Stimulated activated CD4-positive, alpha-beta T cell treated with anti-CD3 and anti-CD28 coated beads, Interleukin-4, amount 100 ng/mL, for 24 hours (primary cell): ENCODE measurements at places on chromosomes 16 and 17.

DNA sequence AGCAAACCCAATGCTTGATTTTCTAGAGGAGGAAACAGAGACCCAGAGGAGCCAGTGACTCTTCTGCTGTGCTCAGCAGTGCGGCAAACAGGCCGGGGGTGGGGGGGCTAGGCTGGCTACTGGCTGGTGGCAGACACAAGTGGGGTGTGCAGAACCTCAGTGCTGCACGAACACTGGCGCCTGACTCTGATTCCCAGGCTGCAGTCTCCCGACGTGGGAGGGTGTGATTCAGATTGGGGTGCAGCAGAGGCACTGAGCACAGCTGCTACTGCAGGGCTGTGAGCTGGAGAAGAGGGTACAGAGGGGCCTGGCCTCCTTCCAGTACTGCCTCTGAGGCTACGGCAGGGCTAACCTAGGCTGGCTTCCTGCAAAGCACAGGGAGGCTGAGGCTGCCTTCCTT lies 8.1 kb downstream of the RPL19 start:
- DNase-seq: no peak

DNA sequence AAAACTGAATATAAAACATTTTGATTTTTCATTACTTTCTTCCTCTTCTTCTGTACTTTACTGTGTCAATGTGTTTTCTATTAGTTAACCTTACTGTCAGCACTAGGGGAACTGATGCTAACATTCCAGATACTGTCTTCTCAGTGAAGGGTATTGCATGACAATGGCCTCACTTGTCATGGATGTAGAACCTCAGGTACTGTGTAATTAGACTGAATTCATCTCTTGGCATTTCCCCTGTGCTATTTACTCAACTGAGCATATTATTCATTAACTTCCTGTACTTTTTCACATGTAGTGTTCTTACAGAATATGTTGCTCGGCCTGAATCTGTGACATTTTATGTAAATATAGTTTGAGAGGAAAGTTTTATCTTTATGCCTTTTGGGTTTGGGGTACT lies 237.0 kb downstream of the CA10 start:
- no peak for DNase-seq

DNA sequence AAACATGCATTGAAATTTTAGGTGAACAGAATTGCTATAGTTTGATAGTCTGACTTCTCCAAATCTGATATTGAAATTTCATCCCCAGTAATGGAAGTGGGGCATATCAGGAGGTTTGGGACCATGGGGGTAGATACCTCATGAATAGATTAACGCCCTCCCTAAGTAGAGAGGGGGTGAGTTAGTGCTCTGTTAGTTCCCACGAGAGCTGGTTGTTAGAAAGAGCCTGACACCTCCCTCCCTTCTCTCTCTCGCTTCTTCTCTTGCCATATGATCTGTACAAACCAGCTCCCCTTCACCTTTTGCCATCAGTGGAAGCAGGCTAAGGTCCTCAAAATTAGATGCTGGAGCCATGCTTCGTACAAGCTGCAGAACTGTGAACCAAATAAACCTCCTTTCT lies 78.8 kb downstream of the BRIP1 start:
- no peak for DNase-seq

- peak; percentile 15 for DNase-seq
Observed at GRCh38 chr16:27639561-27640276, 89.8 kb downstream of the KATNIP start.

DNA sequence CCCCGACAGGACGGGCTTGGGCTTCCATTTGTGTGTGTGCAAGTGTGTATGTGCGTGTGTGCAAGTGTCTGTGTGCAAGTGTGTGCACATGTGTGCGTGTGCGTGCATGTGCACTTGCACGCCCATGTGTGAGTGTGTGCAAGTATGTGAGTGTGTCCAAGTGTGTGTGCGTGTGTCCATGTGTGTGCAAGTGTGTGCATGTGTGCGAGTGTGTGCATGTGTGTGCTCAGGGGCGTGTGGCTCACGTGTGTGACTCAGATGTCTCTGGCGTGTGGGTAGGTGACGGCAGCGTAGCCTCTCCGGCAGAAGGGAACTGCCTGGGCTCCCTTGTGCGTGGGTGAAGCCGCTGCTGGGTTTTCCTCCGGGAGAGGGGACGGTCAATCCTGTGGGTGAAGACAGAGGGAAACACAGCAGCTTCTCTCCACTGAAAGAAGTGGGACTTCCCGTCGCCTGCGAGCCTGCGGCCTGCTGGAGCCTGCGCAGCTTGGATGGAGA lies 23.1 kb upstream of the ITGAX start:
- no peak for DNase-seq

DNA sequence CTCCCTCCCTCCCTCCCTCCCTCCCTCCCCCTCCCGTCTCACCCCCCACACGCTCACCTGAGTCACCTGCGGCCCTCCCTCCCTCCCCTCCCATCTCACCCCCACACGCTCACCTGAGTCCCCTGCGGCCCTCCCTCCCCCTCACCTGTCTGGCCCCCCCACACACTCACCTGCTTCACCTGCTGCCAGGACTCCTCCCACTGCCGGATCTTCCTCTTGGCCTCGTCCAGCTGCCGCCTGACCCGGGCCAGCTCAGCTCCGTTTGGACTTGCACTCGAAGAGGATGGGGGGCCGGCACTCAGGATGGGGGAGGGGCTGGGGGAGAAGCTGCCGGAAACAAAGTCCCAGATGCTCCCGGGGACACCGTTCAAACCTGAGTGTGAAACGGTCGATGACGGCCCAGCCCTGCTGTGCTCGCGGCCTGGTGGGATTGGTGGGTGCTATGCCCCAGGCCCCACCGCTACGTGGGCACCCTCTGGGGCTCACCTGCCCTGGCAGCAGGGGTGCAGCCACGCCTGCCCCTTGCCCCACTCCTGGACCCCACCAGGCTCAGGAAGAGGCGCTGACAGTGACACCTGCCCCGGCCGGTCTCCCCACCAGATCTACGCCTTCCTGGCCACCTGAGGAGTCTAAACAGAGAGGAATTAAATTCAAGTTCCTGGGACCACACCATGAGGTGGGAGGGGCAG lies 15.9 kb downstream of the GNPTG start:
- DNase-seq: no peak

DNA sequence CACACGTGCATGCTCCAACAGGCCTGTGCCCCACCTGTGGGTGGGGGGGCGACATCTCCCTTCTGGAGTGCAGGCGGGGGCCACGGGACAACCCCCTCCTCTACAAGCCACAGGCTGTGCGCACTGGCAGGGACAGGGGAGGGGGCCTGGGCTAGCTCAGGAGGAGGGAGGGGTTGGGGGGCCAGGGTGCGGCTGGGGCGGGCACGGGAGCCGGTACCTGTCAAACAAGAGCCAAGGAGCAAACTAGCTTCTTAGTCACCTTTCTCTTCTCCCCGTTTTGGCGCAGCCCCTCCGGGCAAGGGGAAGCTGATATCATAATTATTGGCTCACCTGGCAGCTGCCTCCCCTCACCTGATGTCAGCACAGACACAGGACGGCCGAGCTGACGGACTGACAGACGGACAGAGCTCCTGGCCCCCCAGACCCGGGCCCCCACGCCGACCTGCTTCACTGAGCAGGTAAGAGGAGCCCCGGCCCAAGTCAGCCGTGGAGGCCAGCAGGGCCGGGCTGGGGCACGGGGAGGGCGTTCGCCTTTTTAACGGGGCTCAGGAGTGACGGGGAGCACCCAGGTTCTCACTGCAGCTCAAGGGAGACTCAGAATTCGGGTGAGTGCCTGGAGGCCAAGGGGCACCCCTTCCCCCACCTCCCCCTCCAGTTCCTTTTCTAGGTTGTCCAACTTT lies at the start of gene FOXN1:
FOXN1 (plus strand) TSS at position 363 of the 680 bp plus-strand sequence. CDS start 17,622 bp downstream, outside the sequence.
- DNase-seq: no peak

DNA sequence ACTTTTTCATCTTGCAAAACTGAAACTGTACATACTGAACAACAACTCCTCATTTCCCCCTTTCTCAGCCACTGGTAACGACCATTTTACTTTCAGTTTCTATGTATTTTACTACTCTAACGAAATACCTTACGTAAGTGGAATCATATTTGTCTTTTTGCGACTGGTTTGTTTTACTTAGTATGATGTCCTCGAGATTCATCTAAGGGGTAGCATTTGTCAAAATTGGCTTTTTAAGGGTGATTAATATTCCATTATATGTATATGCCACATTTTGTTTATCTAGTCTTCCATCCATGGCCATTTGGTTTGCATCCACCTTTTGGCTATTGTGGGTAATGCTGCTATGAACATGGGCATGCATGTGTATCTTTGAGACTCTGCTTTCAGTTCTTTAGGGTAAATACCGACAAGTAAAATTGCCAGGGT lies 10.4 kb downstream of the KPNB1 start:
- DNase-seq: no peak

DNA sequence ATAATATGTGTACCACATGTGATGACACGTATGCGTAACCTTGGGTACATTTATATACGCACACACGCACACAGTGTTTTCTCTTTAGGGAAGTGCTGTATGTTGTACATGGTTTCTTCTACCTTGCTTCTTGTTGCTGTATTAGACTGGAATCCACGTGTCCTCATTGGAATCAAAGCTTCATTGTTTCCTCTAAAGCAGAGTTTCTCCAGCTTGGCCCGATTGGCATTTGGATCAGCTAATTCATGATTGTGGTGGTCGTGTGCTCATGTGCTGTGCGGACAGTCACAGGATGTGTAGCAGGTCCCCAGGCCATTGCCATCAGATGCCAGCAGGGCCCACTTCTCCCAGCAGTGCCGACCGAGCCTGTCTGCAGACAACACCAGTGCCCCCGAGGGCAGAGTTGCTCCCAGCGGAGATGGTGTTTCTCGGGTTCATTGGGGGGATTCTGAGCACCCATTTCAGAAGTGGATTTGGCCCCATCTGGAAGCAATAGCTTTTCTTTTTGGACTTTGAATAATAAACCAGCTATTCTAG lies 148.4 kb downstream of the RPTOR start:
- no peak for DNase-seq

- no peak for DNase-seq
Observed at GRCh38 chr17:13365331-13365730, 236.4 kb downstream of the HS3ST3A1 start.
